ENCODE measurements at places on chromosomes 3 and 15.

DNA sequence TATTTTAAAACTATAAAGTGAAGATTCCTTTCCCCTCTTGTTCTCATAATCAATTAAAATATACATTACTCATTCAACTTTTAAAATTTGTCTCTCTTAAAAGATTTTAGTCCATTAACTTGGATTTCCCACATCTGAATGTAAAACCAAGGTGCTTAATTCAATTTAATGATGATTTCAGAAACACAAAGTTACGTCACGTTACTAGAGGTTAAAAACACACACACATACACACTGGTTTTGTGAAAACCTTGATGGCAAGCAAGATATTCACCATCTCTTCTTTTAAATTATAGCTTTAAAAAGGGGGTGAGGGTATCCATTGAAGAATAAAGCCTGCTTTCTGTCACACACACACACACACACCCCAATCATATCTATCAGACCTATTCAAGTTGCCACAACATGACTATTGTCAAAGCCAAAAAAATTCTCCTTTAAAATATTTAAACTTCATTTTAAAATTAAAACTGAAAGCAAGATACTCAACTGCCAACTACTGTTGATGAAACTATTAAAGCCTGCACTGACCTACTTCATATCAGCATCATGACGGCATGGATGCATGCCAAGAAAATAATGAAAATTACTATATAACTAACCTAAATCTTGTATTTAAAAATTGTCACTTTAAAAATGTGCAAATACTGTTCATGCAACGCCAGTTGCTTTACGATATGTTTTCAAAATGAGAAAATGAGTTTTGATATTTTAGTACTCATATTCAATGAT, 2.1 kb downstream of the RFX7 start:
- DNase-seq, result no peak

DNA sequence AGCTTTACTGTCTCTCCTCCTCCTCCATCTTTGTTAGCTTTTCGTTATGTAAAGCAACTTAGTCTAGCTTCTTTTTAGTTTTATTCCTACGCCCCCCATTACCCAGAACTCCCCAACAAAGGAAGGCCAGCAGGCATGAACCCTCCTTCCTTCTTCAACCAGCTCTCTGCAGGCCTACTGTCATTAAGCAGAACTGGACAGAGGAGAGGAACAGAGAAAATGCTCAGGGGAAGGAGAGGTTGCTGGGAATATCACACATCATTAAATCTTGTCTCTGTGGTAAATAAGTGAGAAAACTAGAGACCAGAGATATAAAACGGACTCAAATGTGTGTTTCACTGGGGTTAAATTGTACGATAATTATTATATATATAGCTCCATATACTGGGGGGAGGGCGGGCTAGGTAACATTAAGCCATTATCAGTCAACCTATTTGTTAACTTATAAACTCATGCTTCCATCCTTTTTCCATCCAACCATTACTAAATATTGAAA, 19.3 kb upstream of the SLC28A1 start:
- DNase-seq, result no peak

- DNase-seq, result no peak
These were observed 26.7 kb downstream of the SLC2A2 start for GRCh38 chr3:170999737-171000242.

DNA sequence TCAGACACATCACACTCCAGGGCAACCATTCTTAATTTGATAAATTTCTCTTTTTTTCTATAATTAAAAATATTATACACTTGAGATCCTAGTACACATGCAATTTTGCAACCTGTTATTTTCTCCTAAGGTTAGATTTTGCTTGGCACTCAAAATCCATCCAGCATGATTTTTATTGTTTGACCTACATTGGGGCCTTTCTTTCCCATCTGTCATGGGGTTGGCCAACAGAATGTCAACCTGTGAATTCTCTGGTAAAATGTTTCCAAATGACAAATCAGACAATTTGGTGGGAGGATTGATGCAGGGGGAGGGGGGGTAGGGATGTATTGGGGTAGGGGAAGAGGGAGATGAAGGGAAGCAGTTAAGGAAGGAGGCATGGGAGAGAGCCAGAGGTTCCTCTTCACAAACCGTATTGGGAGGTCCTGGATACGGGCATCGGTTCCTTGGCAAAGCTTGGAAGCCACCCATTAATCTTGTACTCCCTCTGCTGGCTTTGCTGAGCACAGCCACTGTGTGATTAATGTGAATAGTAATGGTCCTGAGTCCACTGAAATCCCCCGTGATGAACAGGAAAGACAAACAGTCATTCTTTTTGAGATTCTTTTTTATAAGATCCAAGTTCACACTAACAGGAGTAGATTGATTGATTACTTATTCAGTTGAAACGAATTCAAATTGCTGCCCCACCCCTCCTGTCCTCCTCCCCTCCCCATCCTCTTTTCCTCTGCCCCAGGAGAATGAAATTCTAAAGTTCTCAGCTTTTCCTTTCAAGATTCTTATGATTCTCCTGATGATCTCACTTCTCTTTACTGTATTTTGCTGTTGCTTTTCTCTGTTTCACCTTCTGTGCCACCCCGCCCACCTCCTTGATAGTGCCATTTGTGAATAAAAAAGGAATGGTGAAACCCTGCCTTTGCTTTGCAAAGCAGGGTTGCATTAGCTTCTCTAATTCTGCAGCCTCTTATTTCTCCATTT, 82.2 kb upstream of the SLC25A26 start:
- peak; percentile 69 for DNase-seq

DNA sequence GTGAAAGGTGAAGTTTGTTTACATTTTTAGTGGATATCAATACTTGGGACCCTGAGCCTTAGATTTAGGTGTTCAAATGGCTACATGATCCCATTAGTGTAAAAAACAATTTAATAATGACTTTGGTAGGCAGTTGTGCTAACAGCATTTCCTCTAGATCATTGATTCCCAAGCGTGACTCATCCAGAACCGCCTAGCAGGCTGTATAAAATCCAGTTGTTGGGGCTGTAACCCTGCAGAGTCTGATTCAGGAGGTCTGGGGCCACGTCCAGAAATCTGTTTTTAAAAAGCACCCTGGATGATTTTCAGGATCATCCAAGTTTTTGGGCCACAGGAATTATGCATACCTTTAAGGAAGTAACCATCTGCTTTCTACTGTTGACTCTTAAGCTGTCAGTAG, 156.4 kb downstream of the TP63 start:
- no peak for DNase-seq

GRCh38 chr3:62095756-62096155, 277.6 kb downstream of the FEZF2 start:
- DNase-seq, result no peak

- DNase-seq, result no peak
These were observed 3.7 kb downstream of the ISL2 start for GRCh38 chr15:76340198-76340802.

DNA sequence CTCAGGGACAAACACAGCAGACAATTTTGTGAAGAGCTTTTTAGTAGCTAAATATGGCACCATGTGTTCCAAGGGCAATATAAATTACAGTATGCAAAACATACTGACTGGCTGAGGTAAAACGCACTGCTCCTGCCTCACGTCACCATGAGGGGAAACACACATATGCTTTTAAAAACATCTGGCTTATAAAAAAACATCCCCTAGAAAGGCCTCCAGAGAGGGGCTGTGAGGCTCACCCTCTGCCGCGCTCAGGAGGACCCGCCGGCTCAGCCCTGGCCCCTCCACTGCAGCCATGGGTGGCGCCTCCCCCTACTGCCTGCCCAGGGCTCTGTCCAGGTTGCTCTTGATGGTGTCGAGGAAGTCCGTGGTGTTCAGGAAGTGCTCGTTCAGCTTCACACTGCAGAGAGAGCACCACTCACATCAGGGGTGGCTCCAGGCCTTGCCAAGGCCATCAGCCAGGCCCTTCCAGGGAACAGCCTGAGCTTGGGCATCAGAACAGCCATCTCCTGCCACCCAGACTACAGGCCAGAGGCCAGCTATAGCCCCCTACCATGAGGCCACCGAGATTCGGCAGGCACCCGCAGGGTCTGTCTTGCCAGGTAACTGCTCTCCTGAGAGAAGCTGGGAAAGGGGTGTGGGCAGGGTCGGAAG, 18.2 kb downstream of the IDH2 start:
- DNase-seq, result no peak

GRCh38 chr3:195790901-195791300, 20.8 kb downstream of the MUC4 start:
- no peak for DNase-seq

GRCh38 chr15:87200149-87200548, 1056.4 kb downstream of the NTRK3 start:
- no peak for DNase-seq

DNA sequence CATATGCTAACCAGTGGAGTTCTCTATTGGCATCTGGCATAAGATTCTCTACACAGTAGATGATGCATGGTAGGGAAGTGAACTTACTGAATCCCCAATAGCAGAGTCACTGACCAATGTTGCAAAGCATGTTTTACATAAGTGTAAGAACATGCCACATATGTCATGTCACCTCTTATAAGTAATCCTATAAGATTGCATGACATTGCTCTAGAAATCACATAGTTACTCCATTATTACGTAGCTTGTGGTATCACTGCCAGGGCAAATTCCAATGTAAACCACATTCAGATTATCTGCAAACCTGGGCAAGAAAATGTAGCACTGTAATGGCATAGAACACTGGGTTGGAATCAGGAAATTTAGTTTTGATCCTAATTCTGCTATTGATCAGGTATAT, 198.2 kb upstream of the UMPS start:
- no peak for DNase-seq

DNA sequence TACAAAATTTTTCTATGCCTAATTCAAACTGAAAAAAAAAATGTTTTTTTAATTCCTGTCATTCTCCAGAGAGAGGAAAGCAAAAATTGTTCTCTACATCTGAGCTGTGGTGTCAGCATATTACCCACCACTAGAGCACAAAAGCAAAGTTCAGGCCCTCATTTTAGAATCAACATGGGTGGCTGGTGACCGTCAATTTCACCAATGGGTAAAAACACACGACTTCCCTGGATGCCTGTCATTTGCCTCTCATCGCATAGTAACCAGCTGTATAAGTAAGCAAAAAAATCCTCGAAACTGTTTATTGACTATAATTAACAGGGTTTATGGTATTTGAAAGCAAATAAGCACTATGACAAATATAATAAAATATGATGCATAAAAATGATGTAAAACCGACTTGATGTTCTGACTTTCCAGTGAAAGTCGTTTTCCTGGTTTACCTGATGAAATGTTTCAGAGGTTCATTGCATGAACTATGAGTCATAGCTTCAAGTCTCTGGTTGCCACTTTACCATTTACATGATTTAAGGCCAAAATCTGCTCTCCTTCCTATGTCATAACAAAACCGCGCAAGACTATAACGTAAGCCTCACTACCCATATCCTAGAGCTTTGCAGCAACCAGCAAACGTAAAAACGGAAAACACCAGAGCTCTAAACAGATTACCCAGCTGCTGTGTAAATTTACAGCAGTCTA, 60.5 kb downstream of the THBS1 start:
- no peak for DNase-seq

- no peak for DNase-seq
These were observed 807 bp upstream of the INAFM2 start for GRCh38 chr15:40322531-40323238.

DNA sequence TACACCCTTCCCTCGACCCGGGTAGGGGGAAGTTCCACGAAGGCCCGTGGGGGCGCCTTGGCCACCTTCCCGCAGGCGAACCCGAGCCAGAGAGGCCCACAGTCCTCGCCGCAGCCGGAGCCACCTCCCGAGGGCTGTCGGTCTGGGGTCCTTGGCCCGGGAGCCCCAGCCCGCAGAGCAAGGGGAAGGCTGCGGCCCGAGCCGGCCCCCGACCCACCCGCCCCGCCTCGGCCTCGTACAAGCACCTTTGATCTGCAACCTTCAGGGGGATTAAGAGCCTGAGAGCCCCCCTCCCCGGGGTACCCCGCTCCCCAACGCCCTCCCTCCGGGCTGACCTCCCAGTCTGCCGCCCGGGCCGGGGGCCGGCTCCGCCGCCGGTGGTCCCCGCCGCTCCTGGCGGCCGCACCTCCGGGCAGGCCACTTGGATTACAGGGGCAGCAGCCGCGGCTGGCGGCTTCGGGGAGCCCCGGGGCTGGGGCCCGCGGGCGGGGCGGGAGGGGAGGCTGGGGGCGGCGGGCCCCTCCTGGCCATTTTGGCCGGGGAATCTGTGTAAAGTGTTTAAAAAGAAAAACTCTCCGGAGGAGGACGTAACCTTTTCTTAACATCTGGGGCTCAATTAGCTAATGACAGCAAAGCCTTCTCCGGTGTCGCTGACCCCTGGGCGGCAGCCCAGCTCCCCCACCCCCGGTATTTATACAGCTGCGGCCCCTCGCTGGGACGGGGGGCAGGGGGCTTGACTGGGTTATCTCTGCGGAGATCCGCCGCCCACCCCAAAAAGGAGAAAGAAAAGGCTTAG, 40.2 kb downstream of the EPHB3 start:
- DNase-seq, result no peak

DNA sequence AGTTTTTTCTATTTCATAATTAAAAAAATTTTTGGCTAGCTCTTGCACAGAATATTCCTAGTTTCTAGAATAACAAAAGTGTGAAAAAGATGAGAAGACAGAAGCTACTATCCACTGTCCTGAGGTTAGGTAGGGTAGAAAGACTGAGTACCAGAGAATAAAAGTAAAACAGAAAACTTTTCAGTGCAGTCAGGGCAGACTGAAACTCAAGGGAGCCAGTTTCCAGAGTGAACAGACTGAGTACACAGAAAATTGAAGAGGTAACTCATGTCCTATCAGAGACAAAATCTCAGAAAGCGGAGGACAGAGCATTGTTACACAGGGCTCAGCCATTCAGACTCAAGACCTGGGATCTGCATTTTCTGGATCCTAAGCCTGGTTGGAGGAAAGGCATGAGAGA, 8.8 kb upstream of the FBXO40 start:
- DNase-seq, result no peak

DNA sequence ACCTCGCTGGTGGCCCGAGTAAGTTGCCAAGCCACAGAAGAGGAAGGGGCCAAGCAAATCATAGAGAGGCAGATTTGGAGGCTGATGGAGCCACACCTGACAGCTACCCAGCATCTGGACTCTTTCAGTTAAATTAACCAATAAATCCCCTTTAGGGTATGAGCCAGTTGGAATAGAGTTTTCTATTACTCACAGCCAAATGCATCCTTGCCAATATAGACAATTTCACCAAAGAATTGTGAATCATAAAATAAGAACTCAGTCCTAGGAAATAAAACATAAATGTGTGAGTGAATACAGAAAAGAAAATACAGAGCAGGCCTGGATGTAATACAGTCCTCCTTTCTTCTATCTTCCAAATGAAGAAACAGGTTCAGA, 161.6 kb upstream of the ANKRD28 start:
- DNase-seq, result no peak

GRCh38 chr15:49673861-49674260, 53.0 kb downstream of the DTWD1 start:
- DNase-seq, result no peak

DNA sequence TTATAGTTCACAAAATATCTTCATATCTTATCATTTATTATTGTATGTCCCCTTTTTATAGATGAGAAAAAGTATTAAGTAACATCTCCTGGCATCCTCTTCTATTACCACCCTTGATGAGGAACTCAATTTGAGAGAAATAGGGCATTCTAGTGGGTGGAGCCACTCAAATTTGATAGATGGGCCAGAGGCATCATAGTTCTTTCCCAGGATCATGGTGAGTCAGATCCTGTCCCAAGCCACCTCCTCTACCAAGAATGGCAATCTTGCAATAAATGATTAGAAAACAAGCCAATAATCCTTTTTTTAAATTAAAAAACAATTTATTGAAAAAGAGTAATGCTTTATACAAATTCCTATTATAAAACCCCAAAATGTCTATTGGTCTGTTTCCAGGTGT, 16.8 kb downstream of the CLDN1 start:
- DNase-seq, result no peak
